ENCODE measurements at places on chromosomes 6 and 20.

DNA sequence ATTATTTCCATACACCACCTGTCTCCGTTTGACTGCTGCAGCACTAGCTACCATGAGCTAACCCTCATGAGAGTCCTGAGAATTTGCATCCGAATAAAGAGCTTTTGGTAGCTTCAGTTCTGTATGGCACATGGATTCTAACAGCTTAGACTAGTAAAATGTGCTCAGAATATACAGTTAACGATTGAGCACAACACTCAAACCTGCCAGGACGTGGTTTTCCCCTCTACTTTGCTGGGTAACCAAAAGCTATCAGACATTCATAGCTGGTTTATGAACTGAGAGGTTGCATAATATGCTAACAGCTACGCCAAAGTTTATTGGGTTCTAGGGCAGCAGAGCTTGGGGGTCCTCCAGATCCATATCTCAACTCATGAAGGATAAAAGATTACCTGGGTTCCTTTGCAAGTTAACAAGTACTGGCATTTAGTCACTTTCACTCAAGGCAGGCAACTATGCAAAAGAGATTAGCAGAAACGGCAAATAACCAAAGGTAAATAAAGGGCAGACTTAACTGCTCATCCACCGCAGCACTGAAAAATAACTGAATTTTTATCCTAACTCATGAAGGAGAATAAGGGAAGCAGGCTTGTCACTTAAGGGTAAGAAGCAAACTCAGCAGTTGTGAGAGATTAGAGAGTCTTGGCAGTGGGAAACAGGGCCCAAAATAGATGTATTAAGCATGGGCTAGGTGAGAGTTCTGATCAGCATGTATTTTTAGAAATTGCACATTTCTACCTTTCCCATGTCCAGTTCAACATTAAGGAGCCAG is 29.4 kb downstream of the NUDT3 start:
- DNase-seq: no peak

- DNase-seq: no peak
Measured at GRCh38 chr6:149990661-149991471, 27.1 kb downstream of the ULBP1 start.

- no peak for DNase-seq
Measured at GRCh38 chr6:33128318-33128717, 52.5 kb downstream of the HLA-DPB1 start.

- DNase-seq: no peak
Measured at GRCh38 chr6:155349129-155349528, 34.8 kb upstream of the TFB1M start.

GRCh38 chr6:210778-211374 is 81.4 kb upstream of the DUSP22 start:
- no peak for DNase-seq

DNA sequence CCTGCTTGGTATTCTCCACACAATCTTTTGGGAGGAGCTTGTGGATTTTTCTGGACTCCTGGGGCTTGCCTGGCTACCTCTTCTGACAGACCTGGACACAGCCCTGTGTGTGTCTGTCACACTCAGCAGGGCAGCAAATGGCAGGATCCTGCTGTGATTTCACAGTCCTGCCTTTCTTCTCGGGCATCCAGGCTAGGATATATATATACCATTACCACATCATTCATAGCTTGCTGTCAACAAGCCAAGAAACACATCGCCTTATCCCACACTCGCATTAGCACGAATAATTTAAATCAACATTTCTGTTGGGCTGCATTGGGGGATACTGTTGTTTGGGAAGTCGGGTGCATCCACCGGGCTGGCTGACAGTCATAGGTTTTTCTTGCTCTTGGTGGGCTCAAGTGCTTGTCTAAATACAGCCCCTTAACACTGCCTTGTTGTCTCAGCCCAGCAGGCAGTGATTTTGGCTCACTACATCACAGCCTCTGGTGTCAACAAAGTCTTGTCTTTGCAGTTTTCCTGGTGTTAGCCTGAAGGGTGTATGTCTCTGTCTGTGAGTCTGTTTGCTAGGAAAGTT is 154.9 kb upstream of the FERMT1 start:
- DNase-seq: no peak

DNA sequence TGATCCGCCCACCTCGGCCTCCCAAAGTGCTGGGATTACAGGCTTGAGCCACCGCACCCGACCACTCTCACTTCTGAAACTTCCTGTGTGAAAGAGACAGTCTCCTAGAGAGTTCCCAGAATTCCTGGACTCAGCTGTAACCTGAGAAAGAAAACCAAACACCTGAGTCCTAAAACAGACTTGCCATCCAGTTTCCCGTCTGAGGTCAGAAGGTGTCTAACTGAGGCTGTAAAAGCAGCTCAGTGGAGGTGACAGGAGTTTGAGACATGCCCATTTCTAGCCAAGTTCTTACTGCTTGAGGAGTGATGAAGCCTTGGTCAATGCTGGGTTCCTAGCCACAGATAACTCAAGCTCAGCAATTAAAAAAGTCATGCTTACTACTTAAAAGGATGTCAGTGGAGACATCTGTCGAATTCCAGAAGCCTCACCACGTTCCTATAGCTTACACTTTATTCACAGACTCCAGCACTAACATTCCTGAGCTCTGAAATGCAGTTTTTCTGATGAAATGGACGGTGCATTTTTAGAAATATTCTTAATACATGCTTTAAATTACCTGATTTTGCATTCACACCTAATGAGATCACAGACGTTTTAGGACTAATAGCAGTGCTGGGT is 6.1 kb downstream of the UQCC2 start:
- DNase-seq: no peak

- DNase-seq: peak; percentile 5
Measured at GRCh38 chr6:39908838-39909583, 25.3 kb downstream of the MOCS1 start.

DNA sequence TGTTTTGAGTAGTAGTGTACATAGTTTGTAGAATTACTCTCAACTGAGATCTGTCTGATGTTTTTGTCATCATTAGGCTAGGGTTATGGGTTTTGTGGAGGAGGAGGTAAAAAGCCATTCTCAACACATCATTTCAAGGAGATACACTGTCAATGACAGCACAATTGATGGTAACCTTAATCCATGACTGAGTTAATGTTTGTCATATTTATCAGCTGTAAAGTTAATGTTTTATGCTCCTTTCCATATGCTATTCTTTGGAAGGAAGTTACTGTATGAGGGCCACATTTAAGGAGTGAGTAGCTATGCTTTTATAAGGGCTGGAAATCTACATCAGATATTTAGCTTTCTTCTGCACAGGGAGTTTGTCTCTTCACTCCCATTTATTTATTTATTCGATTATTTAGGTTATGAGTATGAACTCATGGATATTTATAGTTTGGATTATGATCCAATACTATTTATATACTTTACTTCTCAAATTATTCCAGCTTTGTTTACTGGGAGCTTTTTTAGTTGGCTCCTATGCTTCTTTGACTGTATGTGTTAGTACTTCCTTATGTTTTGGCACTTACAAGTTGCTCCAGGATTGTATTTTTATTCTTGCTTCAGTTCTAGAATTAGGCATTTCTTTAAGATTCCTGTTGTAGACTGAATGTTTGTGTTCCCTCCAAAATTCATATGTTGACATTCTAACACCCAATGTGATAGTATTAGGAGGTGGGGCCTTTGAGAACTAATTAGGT is 156.6 kb upstream of the HCRTR2 start:
- no peak for DNase-seq

DNA sequence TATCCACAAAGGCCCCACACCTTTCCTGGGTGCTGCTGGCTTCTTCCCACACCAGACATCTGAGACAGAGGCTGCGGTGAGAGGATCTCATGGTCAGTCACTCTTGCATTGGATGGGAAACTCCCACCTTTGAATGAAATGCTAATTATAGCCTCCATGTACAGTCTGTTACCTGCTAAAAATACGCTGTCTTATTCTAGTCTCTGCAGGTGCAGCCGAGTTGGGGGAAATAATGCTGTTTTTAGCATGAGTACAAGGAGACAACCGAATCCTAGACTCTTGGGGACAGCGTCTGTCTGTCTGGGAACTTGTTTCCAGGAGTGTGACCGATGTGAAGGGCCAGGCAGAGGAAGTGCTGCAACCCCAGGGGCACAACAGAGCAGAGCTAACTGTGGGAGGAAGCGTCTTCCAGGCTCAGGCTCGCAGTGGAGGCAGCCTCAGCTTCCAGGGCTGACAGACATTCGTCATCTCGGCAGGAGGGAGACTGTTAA is 286.2 kb downstream of the PREX1 start:
- no peak for DNase-seq
